Non-pigmented ciliary epithelial cell (primary cell): ENCODE measurements at places on chromosomes 2 and 18.

DNA sequence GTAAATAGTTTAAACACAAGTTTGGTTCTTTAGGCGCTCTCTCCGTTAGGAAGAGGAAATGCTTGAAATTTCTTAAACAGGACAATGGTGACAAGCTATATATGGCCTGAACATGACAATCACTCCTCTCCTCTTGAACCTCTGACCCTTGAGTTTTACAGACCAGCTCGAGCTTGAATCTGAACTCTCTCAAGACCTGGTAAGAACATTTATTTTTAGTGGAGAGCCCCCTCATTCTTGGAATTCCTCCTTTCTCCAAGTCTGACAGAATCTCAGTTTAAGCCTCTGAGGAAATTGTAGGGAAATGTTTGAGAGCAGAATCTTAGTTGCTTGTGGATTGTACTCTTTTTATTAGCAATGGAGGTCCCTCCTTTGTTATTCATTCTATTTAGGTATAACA is 1293.6 kb upstream of the ZEB2 start:
- no peak for DNase-seq

- no peak for DNase-seq
Observed at GRCh38 chr2:232511336-232511890, 8.8 kb upstream of the PRSS56 start.

DNA sequence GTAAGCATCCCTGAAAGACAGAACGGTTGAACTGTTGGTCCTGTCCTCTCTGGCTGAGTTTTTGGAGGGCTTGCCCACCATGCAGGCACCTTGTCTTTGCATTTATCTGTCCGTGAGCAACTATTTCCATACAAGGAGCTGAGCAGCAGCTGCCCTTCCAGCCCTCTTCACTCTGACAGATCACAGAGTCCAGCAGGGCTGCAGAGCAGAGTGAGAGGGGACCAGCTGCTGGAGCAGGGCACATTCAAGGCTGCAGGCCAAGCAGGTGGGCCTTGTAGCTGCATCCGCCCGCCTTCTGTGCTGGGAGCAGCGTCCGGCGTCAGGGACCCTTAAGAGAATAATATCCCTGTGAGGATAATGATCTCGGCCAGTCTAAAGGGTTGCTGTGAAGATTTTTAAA is 9.5 kb downstream of the SMYD1 start:
- no peak for DNase-seq

GRCh38 chr2:150109028-150109427 is 378.4 kb downstream of the RND3 start:
- DNase-seq: no peak

GRCh38 chr2:6353669-6354068 is 512.0 kb downstream of the CMPK2 start:
- DNase-seq: no peak

DNA sequence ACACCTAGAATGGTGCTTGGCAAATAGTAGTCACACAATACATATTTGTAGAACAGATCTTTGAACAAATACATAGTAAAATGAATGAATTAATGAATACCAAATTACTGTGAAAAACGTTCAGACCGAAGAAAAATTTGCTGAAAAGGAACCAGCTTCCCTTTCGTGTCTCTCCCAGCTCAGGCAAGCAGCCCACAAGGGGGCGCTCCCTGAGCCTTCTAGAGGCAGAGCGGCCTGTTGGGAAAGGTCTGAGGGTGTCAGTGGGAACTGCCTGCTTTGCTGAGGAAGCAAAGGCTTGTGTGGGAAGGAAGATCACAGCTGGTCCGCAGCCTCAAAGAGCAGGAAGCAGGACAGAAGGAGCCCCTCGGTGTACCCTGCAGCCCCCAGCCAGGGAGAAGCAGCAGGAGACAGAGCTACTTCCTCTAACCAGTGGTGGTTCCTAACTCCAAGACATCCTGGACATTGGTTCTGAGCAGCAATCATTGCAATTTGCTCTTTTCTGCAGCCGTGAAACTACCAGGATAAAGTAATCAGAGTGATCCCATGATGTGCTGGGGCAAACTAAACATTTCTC is 231.1 kb downstream of the ANKRD30B start:
- no peak for DNase-seq

DNA sequence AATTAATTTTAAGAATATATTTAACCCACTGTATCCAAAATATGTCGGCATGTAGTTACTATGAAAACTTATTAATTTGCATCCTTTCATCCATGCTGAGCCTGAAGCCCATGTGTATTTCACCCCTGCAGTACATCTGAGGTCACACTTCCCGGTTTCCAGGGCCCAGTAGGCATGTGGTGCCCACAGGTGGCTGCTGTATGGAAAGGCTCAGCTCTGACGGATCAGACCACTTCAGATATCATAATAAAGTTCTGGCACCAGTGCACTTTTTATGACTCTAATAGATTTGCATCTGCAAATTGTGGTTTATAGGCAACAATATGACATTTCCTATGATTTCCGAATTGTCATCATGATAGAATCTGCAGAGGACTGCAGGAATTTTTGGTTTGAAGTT is 22.5 kb downstream of the SH3RF3 start:
- no peak for DNase-seq

GRCh38 chr2:202184557-202184956 is 53.8 kb downstream of the SUMO1 start:
- DNase-seq: no peak

DNA sequence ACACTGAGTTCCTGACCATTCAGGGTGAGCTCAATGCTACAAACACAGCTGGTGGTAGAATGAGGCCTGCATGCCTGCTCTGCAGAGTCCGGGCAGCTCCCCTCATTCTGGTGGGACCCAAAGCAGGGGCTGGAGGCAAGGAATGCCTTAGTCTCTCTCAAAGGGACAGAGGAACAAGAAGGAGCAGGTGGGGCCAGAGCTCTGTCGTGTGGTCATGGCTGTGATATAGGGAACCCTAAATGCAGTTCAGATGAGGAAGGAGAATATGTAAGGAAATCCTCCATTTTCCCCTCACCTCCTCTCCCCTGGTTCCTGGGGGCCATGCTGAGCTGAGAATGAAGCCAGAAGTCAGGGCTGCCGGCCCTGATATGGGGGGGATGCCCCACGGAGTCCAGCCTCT is 334.3 kb downstream of the CYP26B1 start:
- no peak for DNase-seq

- no peak for DNase-seq
Observed at GRCh38 chr18:49019446-49020045, 68.8 kb upstream of the SMAD7 start.

GRCh38 chr2:230899287-230899686 is 25.8 kb downstream of the GPR55 start:
- no peak for DNase-seq

DNA sequence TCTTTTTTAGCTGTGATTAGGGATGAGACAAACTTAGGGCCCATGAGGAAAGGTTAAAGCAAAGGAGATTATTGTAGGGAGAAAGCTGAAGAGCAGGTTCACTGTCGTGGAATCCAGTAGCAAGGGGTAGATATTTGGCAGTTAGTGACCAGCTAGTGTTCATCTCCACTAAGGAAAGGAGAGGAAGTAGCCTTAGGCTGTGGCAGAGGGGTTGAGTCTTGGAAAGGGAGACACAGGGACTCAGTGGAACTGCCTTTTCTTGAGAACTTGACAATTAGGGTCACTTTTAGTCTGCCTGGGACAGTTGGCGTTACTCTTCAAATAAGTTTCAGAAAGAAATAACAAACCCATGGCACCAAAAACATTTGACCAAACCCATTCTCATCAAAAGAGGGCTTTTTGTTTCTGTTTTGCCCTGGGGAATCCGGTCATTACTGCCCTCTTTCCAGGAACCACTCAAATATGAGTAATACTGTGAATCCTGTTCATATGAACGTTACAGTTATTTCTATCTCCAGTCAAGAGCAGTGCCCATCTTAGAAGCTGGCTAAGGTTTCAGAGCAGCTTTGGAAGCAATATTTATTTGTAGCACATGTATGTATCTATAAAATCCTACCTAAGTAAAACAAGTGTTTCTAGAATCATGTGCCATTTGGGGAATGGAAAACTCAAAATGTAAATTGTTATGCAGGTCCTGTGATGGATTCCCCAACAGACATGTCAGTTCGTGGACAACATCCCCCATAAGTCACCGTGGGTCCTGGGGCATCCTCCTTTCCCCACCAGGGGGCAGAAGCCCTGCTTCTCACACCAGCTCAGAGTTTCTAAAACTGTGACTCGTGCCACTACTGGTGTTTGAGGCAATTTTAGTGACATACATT is 77.3 kb upstream of the PHLPP1 start:
- no peak for DNase-seq
